Neural crest cell (in vitro differentiated cells): ENCODE measurements at places on chromosomes 7 and 10. TPM values are rescaled to one million over a fixed set of nuclear protein-coding genes. Genes with fewer than 3 reads are reported as not detected.

DNA sequence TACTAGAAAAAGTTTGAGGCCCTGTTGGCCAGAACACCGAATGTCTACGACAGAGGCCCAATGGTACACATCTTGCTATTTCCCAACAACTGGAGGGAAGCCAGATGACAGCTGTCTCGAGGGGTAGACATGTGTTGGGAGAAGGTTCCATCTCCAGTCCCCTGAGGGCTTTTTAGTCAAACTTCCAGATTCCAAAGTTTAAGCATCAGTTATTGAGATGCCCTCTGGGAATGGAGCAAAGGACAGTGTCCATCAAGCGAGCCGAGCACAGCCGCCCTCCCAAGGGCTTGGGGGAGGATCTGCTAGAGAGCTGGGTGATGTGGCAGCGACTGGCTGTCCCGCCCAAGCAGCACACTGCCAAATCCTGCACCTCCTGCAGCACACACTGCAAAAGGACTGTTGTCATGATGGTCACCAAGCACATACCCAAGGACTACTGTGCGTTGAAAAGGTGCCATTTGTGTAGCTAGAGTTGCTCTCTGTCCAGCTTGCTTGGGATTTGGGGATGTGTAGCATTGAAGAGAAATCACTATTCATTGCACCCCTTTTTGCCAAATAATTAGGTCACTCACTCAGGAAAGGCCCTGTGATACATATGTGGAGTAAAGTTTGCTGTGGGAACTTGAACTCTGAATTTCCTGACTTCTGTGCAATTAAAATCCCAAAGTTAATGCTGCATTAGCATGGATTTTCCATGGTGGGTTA, 164.6 kb downstream of the TRIL start:
- H3K27ac ChIP-seq, result no peak overlapping the region
- no peaks in the 10 kb centered on the region for H3K27me3 ChIP-seq
- no peak for DNase-seq
- H3K4me3 ChIP-seq, result no peak overlapping the region
- H3K36me3 ChIP-seq, result no peaks in the 10 kb centered on the region
- no peaks in the 10 kb centered on the region for H3K4me1 ChIP-seq

DNA sequence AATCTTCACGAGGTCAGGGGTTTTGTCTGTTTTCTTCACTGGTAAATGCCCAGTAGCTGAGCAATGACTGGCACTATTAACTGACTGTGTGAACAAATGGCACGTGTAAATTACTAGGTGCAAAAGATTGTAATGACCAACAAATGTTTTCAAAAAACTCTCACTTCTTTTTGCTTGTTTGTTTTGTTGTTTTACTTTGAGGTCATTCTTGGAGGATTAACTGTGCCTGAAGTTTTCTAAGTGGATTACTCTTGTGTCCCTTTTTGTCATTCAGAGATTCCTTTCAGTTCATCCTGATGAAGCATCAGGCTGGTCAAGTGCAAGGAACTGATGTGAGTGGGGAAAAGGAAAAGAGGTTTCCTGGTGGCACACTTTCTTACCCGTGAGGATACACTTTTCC, 74.4 kb upstream of the PPP1R3C start:
- no peak for DNase-seq
- H3K27me3 ChIP-seq, result no peaks in the 10 kb centered on the region
- H3K4me1 ChIP-seq, result peaks cover 8% of the 10 kb centered on the region
- H3K36me3 ChIP-seq, result no peaks in the 10 kb centered on the region
- H3K27ac ChIP-seq, result no peak overlapping the region

- no peaks in the 10 kb centered on the region for H3K4me1 ChIP-seq
- no peak overlapping the region for H3K27ac ChIP-seq
- no peak overlapping the region for H3K4me3 ChIP-seq
Observed at GRCh38 chr10:84876116-84876999, 548.0 kb downstream of the CCSER2 start.

- H3K27me3 ChIP-seq, result no peaks in the 10 kb centered on the region
- no peak for DNase-seq
- H3K4me3 ChIP-seq, result no peak overlapping the region
- peaks cover 7% of the 10 kb centered on the region for H3K36me3 ChIP-seq
- H3K27ac ChIP-seq, result no peak overlapping the region
Observed at GRCh38 chr7:24692592-24692991, 64.7 kb downstream of the GSDME start.

DNA sequence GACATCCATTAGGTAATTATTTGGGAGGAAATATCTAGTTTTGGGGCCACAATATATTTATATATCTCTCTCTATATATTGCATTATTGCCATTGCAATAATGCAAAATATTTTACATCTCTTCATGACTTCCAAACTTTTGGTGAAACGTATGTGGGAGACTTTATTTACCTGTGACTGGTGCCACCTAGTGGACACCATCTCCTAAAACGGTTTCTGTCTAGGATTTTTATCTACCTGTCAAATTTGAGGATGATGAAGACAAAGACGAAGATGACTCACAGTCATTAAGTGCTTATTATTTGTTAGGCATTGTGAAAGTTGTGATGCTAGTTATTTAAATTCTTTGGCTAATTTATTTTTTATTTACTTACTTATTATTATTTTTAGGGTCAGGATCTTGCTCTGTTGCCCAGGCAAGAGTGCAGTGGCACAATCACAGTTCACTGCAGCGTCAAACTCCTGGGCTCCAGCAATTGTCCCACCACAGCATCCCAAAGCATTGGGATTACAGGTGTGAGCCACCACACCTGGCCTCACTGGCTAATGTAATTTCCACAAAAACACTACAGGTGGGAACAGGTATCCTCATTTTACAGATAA, 18.7 kb upstream of the CBLL1 start:
- DNase-seq, result peak; percentile 15
- H3K27ac ChIP-seq, result no peak overlapping the region
- no peak overlapping the region for H3K4me3 ChIP-seq

GRCh38 chr7:37942934-37943610, 22.6 kb downstream of the EPDR1 start:
- no peak overlapping the region for H3K4me3 ChIP-seq
- peak; percentile 10 for DNase-seq
- peaks cover 22% of the 10 kb centered on the region for H3K4me1 ChIP-seq
- no peaks in the 10 kb centered on the region for H3K27me3 ChIP-seq
- H3K27ac ChIP-seq, result peak overlapping the region; percentile 84
- no peaks in the 10 kb centered on the region for H3K36me3 ChIP-seq

DNA sequence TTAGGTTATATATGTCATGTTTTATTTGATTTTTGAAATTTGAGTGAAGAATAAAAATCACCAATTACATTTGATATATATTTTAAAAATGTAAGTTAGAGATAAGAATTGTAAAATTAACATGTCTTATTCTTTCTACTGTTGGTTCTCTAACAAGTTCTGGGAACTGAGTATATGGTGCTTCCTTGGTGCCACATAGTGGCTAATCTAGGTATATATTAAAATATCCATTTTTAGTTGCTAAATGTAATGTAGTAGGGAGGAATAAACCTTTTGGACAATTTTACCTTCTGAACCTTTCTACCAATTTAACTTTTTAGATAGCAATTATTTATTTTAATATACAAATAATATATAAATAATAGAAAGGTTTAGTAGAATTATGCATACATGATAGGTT, 17.5 kb downstream of the CFAP69 start:
- no peak overlapping the region for H3K4me3 ChIP-seq
- H3K27ac ChIP-seq, result no peak overlapping the region
- H3K27me3 ChIP-seq, result peaks cover under 1% of the 10 kb centered on the region
- no peaks in the 10 kb centered on the region for H3K4me1 ChIP-seq
- no peak for DNase-seq
- no peaks in the 10 kb centered on the region for H3K36me3 ChIP-seq

Gene PRSS37
- not detected in 2 replicates for total RNA-seq

GRCh38 chr10:88004451-88004850, 141.0 kb downstream of the PTEN start:
- H3K36me3 ChIP-seq, result no peaks in the 10 kb centered on the region
- no peak overlapping the region for H3K27ac ChIP-seq
- no peak for DNase-seq
- no peak overlapping the region for H3K4me3 ChIP-seq
- no peaks in the 10 kb centered on the region for H3K27me3 ChIP-seq
- no peaks in the 10 kb centered on the region for H3K4me1 ChIP-seq
